ENCODE measurements at places on chromosomes 6 and 20.

GRCh38 chr20:58832457-58832856 lies 18.2 kb downstream of the GNAS-AS1 start:
- no peak for DNase-seq

DNA sequence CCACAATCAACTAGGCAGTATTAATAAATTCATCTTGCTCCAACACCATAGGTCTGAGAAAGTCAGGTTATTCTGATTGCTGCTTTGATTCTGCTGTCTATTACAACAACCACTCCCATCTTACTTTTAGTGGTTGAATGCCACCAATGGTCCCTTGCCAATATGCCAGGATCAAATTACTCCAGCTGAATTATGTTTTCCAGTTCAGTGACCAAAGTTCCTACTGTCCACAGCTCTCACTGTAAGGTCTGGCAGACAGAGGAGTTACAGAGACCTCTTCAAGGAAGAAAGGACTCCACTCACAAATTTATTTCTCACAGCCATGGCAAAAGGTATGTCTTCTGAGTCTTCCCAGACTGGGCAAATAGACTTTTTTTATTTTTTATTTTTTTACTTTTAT lies 557.0 kb downstream of the HAO1 start:
- no peak for DNase-seq

DNA sequence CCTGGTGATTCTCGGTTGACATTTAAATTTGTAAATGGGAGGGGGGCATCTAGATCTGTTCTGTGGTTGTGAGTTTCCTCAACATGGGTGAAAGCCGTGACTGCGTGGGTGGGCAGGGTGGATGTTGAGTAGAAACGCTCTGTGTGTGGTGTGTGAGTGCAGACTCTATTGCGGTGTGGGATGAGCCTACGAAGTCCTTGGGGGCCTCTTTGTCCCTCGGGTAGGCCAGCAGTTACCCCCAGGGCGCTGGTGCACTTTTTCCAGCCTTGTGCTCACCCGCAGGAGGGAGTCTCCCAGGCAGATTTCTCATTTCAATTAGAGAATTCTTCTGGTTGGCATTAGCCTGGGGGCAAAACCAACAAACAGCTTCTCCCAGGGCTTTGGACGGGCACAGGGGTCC lies 10.6 kb downstream of the TOX2 start:
- DNase-seq, result no peak

DNA sequence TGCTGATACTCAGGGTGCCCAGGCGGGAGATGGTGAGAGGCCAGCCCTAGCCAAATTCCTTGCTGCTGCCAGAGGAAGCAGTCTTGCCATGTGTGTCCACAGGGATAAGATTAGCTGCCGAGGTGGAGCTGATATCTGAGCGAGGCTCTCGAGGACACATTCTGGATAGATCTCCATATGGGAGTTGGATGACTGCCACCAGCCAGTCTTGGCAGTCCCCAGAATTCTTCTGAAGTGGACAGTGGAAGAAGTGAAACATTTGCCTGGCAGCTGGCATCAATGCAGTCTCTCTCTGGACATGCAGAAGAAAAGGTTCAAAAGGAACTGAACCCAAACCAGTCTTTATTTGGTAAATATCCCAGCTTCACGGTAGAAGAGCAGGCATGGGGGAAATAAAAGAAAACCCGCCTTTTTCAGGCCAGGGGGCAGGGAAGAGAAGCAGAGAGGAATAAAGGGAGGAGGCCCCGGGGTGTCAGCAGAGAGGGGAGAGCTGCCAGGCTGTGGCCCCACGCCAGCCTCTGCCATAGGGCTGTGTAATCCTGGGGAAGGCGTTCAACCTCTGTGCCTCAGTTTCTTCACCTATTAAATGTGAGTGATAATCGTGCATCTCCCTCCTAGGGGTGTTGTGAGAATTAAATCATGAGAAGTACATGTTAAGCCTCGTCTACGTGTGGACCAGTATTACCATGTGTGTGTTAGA lies 3.7 kb upstream of the FUCA2 start:
- DNase-seq, result no peak

- DNase-seq, result no peak
These were observed 483.8 kb upstream of the EYS start for GRCh38 chr6:66190858-66191257.

- no peak for DNase-seq
These were observed 108.5 kb upstream of the RALGAPA2 start for GRCh38 chr20:20820785-20821483.

DNA sequence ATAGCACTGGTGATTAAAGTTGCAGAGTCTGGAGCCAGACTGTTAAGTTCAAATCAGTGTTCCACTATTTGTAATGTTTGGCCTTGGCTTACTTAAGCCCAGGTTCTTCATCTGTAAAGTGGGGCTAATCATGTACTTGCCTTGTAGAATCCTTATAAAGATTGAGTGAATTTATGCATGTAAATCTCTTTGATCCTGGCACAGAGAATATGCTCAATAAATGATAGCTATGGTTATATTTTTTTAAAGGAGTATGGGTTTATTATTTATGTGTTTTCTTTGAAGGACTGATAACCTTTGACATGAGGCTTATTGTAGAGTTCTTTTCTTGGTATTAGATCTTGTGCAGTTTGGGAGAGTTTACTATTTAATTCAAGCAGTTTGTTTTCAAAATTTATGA lies 89.5 kb downstream of the CDKAL1 start:
- no peak for DNase-seq

DNA sequence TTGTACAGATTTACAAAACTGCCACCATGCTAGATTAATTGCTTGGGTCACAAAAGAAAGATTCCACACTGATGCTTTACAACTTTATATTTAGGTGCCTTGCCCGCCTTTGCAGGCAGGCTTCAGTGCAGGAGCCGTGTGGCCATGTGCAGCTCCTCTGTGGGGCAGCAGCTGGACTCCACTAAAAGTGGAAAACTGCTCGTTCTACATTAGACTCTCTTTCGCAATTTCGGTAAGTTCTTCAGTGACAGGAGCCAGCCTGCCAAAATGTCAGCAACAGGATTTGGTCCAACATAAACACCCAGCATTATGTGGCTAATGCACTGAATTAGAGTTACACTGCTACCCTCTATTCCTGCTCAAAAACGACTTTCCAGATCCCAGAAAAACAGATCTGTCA lies 174.4 kb upstream of the KCNK16 start:
- no peak for DNase-seq
